ENCODE measurements at places on chromosomes 1 and 21. TPM values are rescaled to one million over a fixed set of nuclear protein-coding genes. Genes with fewer than 3 reads are reported as not detected.

Gene CLCA1
- total RNA-seq = not detected

Gene GREM2
- 0.13 TPM for total RNA-seq

Gene ITLN1
- not detected for total RNA-seq

Gene PRELP
- not detected for total RNA-seq

Gene IGSF5
- total RNA-seq = not detected

Gene KRTAP19-1
- total RNA-seq = not detected

Gene SLC37A1
- 3.7 TPM for total RNA-seq

Gene MMP23B
- 0.73 TPM for total RNA-seq
